ENCODE measurements at places on chromosomes 6 and 20.

DNA sequence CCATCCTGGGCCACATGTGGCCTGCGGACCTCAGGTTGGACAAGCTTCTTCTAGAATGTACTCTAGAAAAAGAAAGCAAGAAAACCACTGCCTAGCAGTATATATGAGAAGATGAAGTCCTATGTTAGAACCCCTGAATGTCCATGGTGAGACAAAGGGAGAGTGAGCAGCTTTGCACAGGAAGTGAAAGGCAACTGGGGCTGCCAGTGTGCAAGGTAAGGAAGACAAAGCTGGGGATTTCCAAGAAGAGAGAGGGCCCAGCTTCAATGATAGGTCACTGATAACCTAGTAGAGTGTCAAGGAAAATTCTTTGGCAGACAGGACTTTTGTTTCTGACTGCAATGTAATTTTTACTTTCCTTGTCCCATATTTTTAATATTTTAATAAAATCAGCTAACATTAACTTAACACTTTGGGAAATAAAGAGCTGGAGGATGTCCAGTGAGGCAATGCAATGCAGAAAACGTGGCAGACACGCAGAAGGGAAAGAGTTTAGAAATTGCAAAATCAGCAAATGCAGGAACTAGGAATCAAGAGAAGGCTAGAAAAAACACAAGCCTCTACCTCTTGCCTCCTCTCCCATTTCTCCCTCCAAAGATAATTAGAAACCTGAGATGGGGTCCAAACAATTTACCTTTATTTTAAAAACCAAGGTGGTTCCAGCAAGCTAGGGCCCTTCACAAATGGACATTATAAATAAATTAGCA is 47.4 kb downstream of the CYP39A1 start:
- no peak for DNase-seq

- DNase-seq, result no peak
These were observed 106.8 kb upstream of the MCHR2 start for GRCh38 chr6:100100776-100101175.

- DNase-seq, result no peak
These were observed 82.9 kb upstream of the ATXN1 start for GRCh38 chr6:16844183-16844582.

GRCh38 chr20:4062721-4063606 is 47.6 kb upstream of the RNF24 start:
- DNase-seq, result no peak

DNA sequence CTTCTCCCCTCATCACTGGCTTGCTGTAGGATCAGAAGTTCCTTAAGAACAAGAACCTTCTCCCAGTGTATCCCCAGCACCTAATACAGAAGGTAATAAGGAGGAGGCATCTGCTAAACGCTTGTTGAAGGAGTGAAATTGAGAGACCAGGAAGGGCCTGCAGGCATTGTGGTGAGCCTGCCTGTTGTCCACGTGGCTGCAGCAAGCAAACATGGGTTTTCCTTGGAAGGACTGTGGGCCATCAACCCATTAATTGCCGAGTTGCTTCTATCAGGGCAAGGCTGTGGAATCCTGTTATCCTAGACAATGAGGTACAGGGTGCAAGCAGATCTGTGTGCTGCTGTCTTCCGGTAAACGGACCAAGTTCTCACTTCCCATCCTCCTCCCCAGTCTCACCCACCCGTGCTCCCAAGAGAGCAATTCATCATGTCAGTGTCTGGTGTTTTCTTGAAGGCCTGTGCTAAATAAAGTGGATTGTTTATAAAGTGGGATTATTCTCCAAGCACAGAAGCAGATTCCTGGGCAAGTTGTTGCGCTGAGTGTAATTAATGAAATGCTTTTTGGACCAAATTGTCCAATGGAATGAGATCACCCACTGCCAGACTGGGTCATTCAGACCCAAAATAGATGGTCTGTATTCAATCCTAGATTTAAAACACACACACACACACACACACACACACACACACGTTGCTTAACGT is 164.6 kb upstream of the CDYL start:
- no peak for DNase-seq

DNA sequence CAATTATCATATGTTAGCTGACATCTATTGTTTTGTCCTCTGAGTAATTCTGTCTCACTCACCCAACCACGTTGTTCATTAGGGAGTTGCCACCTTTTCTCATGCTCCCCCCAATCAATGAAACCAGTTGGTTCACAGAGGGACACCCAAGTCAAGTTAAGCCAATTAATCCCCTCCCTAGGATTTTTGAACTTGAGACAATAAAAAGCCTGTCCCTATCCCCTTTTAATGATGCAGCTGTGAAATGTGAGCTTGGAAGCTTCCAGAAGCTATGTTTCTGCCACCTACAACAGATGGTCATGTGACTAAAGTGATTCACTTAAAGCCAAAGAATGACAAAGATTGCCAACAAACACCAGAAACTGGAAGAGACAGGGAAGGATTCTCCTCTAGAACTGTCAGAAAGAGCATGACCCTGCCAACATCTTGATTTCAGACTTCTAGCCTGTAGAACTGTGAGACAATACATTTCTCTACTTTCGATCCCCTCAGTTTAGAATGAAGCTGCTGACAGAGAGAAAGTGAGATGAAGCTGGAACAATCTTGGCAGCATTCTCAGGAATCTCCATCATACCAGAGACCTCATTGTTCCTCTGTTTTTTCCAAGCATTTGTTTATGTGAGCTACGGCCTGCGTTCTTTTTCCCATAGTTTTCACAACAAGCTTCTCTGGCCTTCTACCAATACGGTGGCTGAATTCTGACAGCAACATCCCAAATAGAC is 57.8 kb upstream of the TPD52L1 start:
- no peak for DNase-seq

- no peak for DNase-seq
These were observed 704.4 kb upstream of the SLC35B3 start for GRCh38 chr6:9139746-9140145.

DNA sequence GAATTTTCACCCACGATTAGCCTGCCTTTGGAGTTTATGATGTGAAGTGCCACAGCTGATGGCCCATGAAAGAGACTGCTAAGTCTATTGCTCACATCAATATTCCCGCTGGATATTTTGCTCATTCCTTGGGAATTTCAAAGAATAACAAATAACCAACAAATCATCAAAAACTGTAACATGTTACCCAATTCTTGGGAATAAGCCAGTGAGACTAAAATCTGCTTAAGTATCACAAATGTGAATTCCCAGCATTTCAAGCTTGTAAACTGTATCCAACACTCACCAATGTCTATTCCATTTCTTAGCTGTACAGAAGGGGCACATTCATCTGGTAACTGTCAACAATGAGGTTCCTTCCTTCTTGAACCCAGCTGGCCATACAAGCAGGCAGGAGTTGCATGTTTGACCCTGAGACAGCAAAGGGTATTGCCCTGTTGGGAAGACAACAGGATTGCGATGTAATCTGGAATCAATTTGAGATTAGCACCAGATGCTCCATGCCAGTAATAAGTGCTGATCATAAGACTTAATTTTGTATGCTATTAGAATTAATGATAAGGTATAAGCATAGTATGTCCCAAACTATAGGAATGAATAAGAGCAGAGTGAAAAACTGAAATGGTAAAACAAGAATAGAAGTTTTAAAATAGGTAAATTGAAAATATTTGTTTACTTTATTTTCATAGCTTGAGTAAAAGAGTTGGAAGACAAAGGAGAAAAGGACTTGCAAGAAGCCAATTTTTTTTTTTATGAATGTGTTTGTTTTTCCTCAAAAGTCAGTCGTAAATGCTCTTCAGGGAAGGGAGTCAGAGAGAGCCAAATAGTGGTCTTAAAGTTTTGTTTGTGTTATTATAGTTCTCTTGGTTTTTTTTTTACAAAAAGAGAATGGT is 58.8 kb downstream of the RSPO3 start:
- no peak for DNase-seq

DNA sequence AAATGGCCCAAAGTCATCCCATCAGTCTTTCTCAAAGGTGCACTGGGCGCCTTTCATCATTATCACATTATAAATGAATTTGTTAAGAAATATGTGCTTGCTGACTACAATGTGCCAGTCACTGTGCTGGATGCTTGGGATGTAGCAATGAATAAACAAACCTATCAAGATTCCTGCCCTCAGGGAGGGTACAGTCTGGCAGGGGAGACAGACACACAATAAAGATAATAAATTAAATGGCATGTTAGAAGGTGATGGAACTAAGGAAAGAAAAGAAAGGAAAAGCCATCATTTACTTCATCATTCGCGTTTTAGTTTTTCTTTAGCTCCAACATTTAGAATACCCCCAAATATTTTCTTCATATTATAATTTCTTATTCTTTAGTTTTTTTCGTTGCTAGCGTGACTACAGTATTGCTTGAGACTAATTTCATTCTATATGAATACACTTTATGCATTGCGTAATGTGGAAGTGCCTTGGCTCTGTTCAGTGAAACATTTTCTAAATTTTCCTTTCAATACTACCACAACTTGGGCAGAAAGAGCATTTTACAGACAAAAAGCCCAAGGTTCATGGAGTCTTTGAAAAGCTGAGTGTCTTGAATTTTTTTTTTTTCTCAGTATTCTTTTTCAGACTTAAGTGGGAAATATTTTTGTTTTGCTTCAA is 48.7 kb upstream of the CITED2 start:
- no peak for DNase-seq

DNA sequence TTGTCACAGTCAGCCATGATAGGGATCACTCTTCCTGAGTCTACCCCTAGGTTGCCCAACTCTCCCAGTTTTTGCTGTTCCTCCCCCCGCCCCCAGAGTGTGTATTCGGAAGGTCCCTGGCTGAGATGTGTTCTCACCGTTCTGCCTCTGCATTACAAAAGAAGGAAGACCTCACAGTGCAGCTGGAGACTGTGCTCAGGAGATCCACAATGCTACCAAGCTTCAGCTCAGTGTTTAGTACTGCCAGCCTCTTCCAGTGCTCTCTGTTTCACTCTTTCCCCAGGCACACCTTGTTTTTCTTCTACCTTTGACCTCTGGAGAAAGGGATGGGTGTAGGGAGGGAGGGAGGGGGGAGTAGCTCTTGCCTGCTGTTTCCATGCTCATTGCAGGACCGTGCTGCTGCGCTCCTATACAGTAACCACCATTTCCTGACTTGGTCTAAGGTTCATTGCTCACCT is 13.4 kb upstream of the MOCS1 start:
- DNase-seq, result peak; percentile 36

DNA sequence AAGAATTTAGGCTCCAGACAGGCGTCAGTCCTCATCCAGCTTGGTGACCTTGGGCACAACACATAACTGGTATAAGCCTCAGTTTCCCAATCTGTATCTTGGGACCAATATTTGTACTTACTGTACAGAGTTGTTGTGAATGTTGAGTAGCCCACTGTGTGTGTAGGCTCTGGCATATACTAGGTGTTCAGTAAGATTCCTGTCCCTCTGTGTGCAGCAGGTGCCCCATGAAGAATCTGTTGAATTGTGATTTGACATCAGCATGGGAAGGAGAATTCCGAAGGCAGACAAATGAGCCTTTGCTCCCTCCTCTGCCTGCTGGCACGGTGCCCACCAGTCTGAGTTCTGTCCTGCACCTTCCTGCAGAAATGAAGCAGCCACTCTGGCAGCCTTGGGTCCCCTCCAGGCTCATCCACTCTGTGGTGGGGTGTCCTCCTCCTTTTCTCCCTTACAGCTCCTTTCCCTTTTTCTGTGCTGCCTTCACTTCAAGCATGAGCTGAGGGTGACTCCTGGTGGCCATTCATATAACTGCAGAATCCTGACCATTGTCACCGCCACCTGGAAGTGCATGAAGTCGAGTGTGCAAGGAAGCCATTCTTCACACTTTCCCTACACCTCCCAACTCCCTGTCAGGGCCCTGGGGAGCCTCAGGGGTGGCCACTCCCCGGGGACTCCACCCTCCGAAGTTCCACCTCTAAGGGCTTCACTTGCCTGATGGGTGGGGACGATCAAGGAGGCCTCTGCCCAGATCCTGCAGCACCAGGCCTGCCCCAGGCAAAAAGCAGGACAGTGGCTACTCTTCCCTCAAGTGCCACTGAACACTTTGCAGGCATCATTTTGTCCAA is 48.2 kb downstream of the MRPL14 start:
- no peak for DNase-seq

GRCh38 chr6:148926478-148926877 is 179.6 kb downstream of the UST start:
- DNase-seq, result no peak

DNA sequence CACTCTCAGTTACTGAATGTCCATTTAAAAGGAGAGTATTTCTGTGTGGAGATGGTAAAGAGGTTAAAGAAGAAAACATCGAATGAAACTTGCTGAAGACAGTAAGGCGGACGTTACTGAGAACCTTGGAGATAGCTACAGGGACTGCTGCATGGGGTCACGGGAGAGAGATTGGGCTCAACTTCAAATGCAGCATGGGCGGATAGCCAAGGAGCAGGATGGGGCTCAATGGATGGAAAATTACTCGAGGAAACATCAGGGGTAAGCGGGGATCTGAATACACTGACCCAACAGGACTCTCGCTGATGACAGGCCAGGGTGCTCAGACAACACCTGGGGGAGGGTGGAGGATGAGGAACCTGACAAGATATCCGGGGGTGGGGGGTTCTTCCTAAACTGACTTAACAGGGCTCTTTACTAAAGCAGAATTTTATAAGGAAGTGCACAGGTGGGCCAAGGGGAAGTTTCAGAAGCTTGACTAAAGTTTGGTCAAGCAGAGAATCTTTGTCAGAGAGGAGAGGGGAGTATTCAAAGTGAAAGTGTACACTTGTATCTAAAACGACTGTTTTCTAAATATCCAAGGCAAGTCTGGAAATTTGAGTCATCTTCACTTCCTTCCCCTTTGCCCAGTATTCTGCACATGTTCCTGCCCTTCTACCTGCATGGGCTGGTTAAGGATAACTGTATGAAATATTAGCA is 22.8 kb downstream of the ECT2L start:
- no peak for DNase-seq

DNA sequence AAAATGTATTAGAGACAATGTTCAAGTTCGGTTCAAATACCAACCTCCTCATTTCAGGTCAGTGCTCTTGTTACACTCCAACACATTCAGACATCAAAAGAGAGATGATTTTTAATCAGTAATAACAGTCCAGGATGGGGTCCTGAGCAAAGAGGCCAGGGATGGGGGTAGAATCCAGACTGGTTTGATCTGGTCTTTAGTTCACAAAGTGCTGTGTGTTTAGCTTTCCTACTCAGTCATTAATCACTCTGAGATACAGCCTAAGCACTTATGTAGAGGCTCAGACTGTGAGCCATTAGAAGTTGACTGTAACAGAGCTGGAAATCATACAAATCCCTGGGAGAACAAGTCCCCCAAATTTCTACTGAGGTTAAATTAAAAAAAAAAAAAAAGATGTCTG is 241.6 kb downstream of the PTPRK start:
- DNase-seq, result no peak
